Glutamatergic neuron (in vitro differentiated cells): ENCODE measurements at places on chromosomes 3 and 15. TPM values are rescaled to one million over a fixed set of nuclear protein-coding genes. Genes with fewer than 3 reads are reported as not detected.

GRCh38 chr15:89874926-89875564, 18.7 kb downstream of the AP3S2 start:
- no peaks in the 10 kb centered on the region for H3K27me3 ChIP-seq
- H3K4me1 ChIP-seq: no peaks in the 10 kb centered on the region
- peak; percentile 90 for DNase-seq
- no peak overlapping the region for H3K4me3 ChIP-seq
- H3K36me3 ChIP-seq: peaks cover 8% of the 10 kb centered on the region

DNA sequence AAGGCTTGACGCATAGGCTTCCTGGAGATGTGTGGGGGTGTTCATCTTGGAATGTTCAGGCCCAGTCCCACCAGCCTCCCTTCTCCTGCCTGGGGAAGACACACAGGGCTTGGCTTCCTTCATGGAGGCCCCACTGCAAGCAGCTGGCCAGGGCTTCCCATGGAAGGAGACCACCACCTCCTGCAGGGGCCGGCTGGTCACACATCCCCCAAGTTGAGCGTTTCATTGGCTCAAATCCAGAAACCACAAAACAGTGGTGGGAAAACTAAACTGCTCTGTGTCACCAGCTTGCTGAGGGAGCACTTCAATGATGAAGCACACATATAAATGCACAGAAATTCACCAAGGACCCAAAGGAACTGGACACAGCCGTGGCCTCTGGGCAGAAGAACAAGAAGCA, 8.3 kb downstream of the IQSEC1 start:
- H3K4me3 ChIP-seq: no peak overlapping the region
- peaks cover 5% of the 10 kb centered on the region for H3K27me3 ChIP-seq
- DNase-seq: no peak
- peaks cover 23% of the 10 kb centered on the region for H3K4me1 ChIP-seq
- no peak overlapping the region for H3K27ac ChIP-seq

- peaks cover 2% of the 10 kb centered on the region for H3K27me3 ChIP-seq
- peaks cover 2% of the 10 kb centered on the region for H3K4me1 ChIP-seq
- H3K4me3 ChIP-seq: no peak overlapping the region
- no peak overlapping the region for H3K27ac ChIP-seq
These were observed 704.2 kb downstream of the ROBO1 start for GRCh38 chr3:79063624-79064023.

GRCh38 chr15:72285402-72285801, 13.0 kb upstream of the PARP6 start:
- peaks cover 3% of the 10 kb centered on the region for H3K27me3 ChIP-seq
- H3K27ac ChIP-seq: no peak overlapping the region
- H3K4me1 ChIP-seq: no peaks in the 10 kb centered on the region
- H3K4me3 ChIP-seq: no peak overlapping the region
- H3K36me3 ChIP-seq: no peaks in the 10 kb centered on the region

Gene ATP2C1
- total RNA-seq: 130 TPM

GRCh38 chr15:57947781-57948180, 117.7 kb downstream of the ALDH1A2 start:
- DNase-seq: no peak
- H3K27ac ChIP-seq: no peak overlapping the region

GRCh38 chr3:180329187-180329586, 272.8 kb upstream of the TTC14 start:
- no peak overlapping the region for H3K27ac ChIP-seq
- peaks cover 4% of the 10 kb centered on the region for H3K27me3 ChIP-seq
- H3K4me1 ChIP-seq: no peaks in the 10 kb centered on the region
- peaks cover 5% of the 10 kb centered on the region for H3K36me3 ChIP-seq

Gene PLA2G4E
- 1.0 TPM for total RNA-seq
